ENCODE measurements at places on chromosomes 6 and 20.

GRCh38 chr20:48612335-48612734, 215.5 kb downstream of the PREX1 start:
- no peak for DNase-seq

- no peak for DNase-seq
These were observed 27.1 kb downstream of the BCAS4 start for GRCh38 chr20:50821994-50822393.

- DNase-seq: no peak
These were observed 68.9 kb upstream of the NCOA3 start for GRCh38 chr20:47432834-47433210.

DNA sequence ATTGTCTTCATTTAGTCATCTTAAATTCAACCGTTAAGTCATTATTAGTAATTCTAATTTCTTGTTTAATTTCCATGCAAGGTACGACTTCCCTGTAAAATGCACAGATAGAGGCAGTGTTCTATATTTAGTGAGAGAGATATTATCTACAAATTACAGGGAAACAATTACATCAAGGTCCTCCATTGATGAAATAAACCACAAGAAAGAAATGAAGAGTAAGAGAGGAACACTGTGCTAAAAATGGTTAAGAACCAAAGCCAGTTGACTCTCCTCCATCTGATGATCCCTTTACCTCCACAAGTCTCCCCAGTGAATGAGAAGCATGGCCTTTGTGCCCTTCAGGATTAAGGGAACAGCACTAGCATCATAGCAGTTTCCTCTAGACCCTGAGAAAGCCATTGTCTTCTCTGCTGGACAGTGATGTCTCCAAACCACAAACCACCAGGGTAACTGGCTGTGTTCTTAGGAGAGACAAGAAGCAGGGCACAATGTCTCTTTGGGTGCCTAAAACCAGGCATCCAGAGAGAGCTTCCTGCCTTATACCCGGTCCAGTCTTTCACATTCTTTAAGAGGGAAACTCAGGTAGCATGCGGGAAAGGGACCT, 38.1 kb downstream of the IRF4 start:
- no peak for DNase-seq

DNA sequence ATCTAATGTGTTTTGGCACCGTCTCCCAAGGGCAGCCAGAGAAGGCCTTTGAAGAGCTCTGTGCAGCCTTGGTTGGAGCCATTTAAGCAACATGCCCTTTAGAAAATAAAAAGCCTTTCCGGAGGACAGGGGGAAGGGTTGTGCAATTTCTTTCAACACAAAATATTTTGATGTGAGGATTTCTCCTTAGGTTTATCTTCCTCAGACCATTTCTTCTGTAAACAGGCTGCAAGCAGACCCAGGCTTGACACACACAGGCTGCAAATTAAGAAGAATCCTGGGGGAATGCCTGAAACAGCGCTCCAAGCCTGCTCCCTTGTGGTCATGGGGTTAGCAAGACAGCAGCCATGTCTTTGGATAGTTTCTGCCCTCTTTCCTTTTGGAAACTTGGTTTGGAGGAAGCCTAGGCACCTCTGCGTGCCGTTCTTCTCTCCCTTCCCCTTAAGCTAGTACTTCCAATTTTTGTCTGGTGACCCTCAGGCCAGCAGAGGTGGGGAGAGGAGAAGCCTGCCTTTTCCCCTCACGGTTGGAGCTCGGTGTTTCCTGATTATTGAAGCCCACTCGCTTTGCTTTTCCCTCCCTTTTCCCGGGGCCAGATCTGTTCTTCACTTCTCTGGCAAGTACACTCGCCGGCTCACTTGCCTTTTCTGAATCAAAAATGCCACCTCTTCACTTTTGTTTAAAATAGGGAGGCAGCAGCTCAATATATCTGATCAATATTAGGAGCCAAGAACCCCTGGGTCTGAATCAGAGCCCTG, 39.6 kb upstream of the NOX3 start:
- DNase-seq: no peak

DNA sequence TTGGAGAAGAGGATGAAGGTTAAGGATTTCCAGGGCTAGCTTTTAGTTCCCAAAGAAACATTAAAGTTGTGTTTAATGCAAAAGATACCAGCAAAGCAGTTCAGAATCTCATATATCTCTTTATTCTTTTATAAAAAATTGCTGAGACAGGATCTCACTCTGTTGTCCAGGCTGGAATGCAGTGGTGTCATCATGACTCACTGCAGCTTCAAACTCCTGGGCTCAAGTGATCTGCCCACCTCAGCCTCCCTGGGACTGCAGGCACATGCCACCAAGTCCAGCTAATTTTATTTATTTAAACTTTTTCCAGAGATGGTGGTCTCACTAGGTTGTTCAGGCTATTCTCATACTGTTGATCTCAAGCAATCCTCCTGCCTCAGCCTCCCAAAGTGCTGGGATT, 41.1 kb upstream of the CAP2 start:
- no peak for DNase-seq

GRCh38 chr6:52423448-52423847, 3.3 kb downstream of the EFHC1 start:
- DNase-seq: no peak

GRCh38 chr6:85685713-85686112, 43.0 kb upstream of the SYNCRIP start:
- DNase-seq: no peak

GRCh38 chr20:11852811-11853210, 64.9 kb upstream of the BTBD3 start:
- DNase-seq: no peak

- no peak for DNase-seq
These were observed 21.7 kb upstream of the TBC1D20 start for GRCh38 chr20:483815-484644.

DNA sequence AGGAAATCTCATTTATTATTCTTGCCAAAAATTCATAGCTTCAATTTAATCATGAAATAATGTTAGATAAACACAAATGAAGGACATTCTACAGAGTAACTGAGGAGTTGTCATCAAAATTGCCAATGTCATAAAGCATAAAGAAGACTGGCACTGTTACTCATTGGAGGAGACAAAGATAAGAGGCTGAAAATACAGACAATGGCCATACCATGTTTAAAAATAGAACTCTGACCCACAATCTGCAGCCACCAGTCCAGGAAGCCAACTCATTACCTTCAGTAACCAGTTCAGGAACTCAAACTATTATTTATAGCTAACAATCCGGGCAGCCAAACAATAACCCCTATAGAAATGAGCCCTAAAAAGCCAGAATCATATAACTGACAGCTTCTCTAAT, 795.6 kb downstream of the TENT5A start:
- DNase-seq: no peak

GRCh38 chr6:114342826-114343781, at the start of gene HS3ST5:
Gene HS3ST5 (minus strand): TSS chr6:114343023. CDS start chr6:114062845, 280,178 bp downstream.
- no peak for DNase-seq

DNA sequence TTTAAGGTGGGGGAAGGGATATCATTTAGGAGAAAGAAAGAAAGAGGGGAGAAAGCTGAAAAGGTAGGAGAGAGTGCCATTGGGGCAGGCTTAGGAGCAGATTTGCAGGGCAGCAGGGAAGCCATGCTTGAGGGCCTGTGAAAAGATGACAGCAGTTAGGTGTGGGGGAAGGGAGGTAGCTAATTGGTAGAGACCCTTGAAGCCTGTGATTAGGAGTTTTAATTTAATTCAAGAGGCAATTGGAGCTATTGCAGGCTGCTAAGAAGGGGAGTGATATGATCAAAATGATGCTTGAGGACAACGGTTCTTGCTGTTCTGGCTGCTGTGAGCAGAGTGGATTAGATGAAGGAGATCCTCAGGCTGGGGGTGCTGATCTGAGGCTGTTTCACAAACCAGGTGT, 24.5 kb upstream of the SEC63 start:
- DNase-seq: no peak

- peak; percentile 10 for DNase-seq
These were observed 52.0 kb downstream of the RPP21 start for GRCh38 chr6:30396833-30397479.

DNA sequence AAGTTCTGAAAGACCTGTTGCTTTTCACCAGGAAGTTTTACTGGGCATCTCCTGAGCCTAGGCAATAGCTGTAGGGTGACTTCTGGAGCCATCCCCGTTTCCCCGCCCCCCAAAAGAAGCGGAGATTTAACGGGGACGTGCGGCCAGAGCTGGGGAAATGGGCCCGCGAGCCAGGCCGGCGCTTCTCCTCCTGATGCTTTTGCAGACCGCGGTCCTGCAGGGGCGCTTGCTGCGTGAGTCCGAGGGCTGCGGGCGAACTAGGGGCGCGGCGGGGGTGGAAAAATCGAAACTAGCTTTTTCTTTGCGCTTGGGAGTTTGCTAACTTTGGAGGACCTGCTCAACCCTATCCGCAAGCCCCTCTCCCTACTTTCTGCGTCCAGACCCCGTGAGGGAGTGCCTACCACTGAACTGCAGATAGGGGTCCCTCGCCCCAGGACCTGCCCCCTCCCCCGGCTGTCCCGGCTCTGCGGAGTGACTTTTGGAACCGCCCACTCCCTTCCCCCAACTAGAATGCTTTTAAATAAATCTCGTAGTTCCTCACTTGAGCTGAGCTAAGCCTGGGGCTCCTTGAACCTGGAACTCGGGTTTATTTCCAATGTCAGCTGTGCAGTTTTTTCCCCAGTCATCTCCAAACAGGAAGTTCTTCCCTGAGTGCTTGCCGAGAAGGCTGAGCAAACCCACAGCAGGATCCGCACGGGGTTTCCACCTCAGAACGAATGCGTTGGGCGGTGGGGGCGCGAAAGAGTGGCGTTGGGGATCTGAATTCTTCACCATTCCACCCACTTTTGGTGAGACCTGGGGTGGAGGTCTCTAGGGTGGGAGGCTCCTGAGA, at the start of gene HFE:
HFE (plus strand) TSS at position 146 of the 832 bp plus-strand sequence; CDS start at position 158, 12 bp downstream.
- no peak for DNase-seq

DNA sequence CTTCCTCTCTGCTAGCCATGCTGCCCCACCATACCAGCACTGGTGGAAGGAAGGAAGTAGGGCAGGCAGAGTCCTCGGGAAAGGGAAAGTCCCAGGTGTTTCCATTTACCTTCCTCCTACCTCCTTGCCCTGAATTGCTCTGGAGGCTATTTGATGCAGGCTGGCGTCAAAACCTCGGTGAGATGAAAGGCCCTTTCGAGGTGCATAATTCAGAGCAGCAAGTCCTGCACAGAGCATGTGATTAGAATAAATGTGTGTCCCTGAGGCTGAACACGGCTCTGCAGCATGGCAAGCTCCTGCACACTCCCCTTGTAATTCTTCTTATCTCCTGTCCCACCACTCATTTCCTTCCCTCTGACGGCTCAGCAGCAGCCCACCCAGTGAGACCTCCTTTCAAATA, 98.7 kb upstream of the LRFN2 start:
- DNase-seq: no peak

GRCh38 chr6:43310624-43311023, 2.0 kb upstream of the CRIP3 start:
- DNase-seq: no peak

GRCh38 chr6:152723398-152723797, 25.7 kb downstream of the MYCT1 start:
- no peak for DNase-seq

- DNase-seq: no peak
These were observed 12.0 kb downstream of the CD83 start for GRCh38 chr6:14129575-14129974.

- DNase-seq: no peak
These were observed 26.4 kb upstream of the MEI4 start for GRCh38 chr6:77626426-77626825.

GRCh38 chr6:24472181-24472580, 17.2 kb downstream of the GPLD1 start:
- DNase-seq: no peak

DNA sequence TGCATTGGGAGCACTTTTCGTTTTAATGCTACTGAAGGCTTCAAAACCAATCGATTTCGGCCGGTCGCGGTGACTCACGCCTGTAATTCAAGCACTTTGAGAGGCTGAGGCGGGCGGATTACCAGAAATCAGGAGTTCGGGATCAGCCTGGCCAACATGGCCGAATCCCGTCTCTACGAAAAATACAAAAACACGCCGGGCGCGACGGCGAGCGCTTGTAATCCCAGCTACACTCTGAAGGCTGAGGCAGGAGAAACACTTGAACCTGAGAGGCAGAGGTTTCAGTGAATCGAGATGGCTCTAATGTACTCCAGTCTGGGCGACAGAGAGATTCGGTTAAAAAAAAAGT, 58.4 kb downstream of the TRIM38 start:
- no peak for DNase-seq

DNA sequence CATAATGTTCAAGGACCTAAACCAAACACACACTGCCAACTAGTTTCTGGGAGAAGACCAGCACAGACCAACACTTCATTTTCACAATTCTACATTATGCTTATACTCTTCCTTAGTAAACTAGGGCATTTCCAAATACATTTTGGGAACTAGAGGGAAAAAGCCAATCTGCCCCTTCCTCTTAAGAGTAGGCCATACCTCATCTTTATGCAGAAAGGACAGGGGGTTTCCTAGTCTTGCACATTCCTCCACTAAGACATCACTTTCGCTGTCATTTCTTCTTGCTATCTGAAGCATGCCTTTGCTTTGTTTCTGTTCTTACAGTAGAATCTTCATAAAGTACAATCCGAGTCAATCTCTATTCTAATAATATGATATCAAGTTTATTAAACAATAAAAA, 105.7 kb downstream of the SMLR1 start:
- DNase-seq: no peak
